Activated CD4-positive, alpha-beta T cell treated with anti-CD3 and anti-CD28 coated beads, Interleukin-2, amount 50 U/mL, for 4 hours (primary cell): ENCODE measurements at places on chromosomes 12 and 14.

DNA sequence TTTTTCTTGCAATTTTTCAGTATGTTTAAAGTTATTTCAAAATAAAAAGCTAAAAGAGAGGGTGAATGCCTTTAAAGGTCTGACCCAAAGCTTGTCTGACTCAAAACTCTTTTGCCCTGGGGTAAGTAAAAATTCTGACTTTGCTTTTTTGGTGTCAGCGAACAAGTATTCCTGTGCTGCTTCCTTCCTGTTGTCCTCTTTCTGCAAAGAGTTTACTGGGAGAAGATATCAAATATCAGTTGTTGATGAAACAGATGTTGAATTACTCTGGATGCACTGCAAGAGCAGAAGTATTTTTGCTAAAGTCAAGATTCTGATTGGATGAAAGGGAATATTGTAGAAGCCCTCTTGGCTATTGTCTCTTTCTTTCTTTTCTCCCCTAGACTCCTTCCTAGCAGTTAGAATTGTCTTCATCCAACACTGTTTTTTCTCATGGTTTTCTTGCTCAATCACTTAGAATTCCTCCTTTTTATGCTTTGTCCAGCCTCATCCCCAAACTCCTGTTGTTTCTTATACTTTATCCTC lies 62.0 kb downstream of the DACT1 start:
- DNase-seq, result no peak

DNA sequence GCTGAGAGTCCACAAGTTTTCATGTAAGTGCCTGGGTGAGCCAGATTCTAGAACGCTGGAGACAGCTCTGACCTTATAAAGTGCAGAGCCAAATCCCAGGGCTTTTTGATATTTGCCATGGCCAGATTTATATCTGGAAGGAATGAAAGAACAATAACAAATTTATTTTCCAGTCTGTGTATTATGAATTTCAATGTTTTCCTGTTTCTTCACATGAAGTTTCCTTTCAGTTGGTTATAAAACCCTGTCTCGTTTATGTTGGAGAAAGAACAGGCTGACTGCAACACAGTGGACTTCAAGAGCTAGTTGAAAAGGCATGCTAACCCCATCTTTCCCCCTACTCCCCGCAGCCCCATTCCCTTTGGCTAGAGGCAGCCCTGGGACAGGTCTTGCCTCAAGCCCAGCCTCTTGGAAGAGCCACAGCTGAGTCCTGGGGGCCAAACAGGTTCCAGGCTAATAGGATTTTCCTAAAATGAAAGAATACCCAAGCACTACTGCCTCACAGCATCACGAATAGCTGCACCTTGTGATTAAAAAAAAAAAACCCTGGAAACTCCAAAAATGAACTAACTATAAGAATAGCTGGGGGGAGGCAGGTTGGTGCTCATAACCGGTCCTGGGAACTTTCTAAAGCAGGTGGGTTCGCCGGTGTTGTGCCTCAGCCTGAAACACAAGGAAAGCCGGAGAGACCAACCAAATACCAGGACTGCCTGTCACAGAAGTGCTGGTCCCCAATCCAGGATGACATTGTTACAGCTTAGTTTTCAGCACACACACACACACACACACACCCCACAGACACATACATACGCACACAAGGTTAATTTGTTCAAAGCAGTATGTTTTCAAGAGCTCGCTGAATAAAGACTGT lies 1.5 kb downstream of the FBLN5 start:
- DNase-seq, result no peak

- DNase-seq, result no peak
These were observed 92.8 kb upstream of the METAP2 start for GRCh38 chr12:95380997-95381786.

DNA sequence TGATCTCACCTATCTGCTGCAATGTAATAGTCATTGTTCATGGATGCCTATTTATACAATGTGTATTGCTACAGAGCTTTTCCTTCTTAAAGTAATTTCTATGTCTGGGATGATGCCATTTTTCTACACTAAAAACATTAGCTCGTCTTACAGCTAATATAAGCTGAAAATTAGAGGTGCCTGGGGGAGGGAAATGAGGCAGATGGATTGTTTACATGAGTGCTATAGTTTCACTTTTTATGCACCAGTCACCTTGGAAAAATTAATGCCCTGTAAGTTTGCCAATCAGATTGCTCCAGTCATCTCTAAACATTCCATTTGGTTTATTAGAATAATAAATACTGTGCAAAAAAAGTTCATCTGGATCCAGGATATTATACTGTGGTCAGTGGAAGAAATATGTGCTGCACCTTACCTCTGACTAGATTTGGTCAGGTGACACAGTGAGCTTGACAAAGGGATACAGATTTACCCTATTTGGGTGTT lies 436.2 kb downstream of the RAD51B start:
- no peak for DNase-seq
